ENCODE measurements at places on chromosomes 7 and 10.

GRCh38 chr7:141706239-141707064, 1.7 kb upstream of the WEE2 start:
- no peak for DNase-seq

DNA sequence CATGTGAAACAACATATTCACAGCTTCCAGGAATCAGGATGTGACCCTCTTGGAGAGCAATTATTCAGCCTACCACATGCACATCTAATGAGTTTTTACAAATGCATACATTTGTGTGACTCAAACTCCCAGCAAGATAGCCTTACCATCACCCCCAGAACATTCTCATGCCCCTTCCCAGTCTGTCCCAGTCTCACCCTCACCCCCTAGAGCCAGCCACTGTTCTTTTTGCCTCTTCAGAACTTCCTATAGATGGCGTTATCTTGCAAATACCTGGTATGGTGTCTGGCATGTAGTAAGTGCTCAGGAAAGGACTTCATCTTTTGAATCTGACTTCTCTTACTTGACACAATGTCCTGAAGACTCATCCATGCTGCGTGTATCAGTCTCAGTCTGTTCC, 23.9 kb upstream of the AOC1 start:
- DNase-seq, result no peak

- DNase-seq, result no peak
These were observed 45.2 kb downstream of the PPP1R3A start for GRCh38 chr7:113873554-113874151.

GRCh38 chr7:120856621-120857352, 1.2 kb downstream of the TSPAN12 start:
- peak; percentile 65 for DNase-seq

GRCh38 chr10:100745882-100746783, 751 bp downstream of the PAX2 start:
- no peak for DNase-seq

DNA sequence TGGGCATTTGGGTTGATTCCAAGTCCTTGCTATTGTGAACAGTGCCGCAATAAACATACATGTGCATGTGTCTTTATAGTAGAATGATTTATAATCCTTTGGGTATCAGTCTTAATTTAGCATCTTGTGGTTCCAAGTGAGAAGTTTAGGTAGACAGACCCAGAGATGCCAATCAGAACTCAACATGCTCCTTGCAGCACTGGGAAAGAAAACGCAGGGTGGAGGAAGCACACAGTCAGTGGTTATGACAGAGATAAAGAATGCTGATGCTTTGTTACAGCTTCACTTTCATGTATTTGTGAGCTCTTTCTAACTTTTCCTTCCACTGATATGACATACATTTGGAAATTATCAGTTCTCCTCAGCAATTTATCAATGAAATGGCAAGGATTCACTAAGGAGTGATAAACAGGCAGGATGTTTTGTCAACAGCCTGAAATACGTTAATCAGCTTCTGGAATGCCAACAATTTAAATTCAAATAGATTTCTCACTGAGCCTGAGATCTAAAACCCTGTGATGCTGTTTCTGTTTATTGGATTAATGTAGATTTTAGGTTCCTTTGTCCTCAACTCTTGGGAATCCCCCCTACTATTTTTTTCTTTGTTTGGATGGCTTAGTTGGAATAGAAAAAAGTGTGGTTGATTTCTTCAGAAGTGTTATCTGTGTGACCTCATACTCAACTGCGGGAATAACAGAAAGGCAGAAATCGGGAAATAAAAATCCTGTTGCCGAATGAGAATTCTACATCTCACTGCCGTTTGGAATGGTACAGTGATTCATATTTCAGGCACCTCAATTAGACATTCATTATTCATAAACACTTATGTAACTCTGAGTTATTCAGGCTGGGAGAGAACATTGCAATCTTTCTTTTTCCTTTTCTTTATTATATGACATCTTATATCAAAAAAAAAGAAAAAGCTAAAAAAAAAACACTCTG, 675.0 kb downstream of the CNTNAP2 start:
- DNase-seq, result no peak

DNA sequence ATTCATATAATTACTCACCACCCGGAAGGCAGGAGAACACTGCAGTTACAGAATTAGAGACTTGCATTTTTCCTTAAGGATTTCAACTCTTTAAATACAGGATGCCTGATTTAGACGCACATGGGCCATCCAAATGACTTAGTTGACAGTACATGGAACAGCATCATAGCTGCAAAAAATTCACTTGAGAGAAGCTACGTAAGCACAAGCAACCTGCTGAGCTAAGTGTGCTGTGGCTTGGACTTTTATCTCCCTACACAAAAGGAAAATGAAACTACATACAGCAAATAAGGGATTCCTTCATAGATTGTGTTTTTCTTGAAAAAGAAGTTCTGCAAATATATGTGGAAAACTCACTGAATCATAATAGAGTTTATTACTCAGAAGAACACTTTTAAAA, 152.6 kb downstream of the POU6F2 start:
- no peak for DNase-seq

DNA sequence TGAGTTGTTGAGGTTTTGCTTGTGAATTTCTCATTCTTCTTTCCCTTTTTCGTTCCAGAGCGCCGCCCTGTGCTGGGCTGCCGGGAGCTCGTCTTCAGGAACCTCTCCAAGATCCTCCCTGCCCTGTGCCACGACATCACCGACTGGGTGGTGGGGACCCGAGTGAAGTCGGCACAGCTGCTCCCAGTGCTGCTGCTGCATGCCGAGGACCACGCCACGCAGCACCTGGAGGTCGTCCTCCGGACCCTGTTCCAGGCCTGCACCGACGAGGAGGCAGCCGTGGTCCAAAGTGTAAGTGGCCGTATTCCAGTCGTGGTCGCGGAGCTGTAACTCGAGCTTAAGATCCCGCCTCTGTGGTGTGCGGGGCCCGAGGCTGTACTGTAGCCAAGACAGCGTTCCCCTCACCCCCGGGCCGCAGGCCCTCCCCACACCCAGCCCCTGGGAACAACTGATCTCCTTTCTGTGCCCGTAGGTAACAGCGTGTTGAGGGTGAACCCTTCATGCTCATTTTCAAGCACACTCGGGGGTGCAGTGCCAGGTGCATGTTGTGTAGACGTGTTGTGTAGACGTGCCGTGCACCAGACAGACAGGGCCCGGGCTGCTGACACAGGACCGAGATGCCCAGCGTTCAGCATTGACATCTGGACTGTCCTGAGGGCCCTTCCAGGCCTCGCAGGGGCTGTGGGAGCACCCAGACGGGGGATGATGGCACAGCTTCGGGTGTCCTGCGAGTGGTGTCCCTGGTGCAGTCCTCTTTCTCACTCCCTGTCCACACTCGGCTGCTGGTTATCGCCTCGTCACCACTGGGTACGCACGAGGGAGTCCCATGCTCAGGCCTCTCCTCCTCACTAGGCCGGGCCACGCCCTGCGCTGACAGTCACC, 27.7 kb upstream of the PRKAR1B start:
- DNase-seq, result no peak

GRCh38 chr7:34190299-34190698, 285.0 kb downstream of the BMPER start:
- DNase-seq, result no peak

DNA sequence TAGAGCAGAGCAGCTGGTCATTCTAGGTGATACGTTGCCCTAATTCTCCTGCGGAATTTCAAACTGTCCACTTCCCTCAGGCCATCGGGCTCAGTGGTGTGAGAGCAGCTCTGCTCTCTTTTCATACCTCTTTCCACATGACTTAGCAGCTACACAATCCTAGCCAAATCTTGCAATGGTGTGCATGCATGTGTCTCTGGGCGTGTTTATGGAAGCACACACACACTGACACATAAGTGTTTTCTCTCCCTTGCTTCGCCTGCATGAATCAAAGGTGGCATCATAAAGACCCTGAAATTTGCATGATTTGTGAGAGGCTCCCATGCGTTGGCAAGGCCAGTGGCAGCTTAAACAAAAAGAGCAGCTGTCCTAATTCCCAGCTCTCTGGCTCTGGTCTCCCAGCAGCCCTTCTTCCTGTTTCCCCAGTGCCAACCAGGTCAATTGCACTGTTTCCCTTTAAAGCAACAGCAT, 1189.5 kb downstream of the GATA3 start:
- DNase-seq, result no peak

DNA sequence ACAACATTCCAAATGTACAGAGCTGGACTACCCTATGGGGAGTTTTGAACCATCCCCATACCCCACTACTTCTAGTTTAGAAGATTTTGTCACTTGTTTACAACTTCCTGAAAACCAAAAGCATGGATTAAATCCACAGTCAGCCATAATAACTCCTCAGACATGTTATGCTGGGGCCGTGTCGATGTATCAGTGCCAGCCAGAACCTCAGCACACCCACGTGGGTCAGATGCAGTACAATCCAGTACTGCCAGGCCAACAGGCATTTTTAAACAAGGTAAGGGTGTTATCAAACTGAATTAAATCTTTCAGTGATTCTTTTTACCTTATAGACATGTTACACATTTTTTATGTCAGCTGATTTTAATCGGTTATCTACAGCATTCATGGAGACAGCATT, 41.5 kb downstream of the AHR start:
- no peak for DNase-seq

- peak; percentile 39 for DNase-seq
These were observed 1.2 kb downstream of the TECPR1 start for GRCh38 chr7:98250789-98251188.

DNA sequence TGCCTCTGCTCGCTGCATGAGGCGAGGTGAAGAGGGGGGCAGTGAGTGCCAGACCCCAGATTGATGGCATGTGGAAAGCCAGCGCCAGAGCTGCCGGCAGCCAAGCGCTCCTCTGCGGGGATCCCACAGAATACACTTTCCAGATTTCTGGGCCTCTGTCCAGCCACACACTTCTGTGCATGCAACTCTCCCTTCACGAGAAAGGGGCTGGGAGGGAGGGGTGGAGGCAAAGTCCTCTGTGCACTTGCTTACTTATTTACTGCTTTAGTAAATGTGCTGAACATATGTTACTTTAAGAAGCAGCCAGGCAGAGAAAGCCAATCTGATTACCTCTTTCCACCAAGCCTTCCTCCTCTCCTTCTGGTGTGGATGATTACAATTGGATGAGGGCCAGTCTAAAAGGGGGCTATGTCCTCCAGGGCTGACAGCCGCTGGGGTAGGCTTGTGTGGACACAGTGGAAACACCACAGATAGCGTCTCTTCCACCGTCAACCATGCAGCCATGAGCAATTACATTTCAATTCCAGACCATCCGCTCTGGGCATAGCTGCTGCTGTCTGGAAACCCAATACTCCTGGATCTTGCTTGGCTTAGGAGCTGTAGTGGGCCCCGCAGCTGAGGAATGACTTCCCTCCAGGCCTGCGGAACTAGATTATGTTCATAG, 322.8 kb upstream of the ANKRD30A start:
- no peak for DNase-seq

DNA sequence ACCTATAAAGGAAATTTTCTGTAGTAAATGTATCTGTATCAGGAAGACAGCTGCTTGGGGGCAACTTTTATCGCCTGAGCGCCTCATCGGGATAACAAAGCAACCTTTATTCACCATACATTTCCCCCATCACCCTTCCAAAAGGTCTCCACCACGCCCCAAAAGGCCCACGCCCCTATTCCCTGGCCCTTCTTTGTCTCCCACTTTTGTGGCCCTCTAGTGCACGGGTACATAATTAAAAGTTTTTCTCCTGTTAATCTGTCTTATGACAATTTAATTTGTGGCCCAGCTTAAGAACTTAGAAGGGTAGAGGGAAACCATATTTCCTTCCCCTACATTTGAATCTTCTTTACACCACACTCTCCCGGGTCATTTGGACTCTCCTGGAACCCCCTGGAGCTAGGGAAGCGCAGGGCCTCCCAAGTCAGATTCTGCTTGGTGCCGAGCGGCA, 625 bp downstream of the RP9 start:
- no peak for DNase-seq

DNA sequence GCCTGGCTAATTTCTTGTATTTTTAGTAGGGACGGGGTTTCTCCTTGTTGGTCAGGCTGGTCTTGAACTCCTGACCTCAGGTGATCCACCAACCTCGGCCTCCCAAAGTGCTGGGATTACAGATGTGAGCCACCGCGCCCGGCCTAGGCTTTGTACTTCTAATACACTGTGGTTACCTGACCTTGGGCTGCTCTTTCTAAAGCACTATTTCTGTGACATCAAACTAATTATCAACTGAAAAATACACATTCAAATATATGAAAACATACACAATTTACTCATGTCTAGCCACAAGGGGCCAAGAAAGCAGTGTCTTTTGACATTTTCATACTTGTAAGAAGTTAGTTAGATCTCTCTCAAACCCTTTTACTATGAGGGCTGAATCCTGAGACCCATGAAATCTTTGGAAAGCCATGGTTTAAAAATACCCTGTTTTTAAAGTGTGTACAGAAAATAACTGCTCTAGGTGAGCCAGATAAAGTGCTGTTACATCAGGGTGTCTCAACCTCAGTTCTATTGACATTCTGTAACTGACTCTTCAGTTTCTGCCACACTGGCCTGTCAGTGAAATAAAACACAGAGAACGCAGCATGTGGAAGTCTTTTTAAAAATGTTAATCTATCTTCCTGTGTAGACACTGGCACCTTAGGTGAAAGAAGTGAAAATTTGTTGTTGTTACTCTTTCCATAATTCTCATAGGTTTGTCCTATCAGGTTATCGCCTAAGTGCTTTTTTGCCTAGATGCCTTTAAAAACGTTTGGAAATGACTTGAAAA, 58.8 kb downstream of the CREM start:
- peak; percentile 40 for DNase-seq

DNA sequence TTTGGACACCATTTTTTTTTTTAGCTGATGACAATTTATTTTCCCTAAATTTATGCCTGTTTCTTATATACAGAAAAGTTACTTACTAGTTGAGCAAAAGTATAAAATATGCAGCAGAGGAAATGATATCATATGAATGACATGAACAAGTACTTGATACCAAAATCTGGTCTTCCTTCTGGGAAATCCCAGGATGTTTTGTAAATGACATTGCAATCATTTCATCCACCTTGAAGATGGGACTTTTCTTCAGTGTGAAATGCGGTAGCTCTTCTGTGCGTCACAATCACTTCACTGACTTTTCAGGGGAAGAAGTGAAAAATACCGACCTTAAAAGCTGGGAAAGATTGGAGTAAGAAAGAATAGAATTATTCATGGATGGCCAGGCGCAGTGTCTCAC, 23.8 kb downstream of the C1QL3 start:
- DNase-seq, result no peak

DNA sequence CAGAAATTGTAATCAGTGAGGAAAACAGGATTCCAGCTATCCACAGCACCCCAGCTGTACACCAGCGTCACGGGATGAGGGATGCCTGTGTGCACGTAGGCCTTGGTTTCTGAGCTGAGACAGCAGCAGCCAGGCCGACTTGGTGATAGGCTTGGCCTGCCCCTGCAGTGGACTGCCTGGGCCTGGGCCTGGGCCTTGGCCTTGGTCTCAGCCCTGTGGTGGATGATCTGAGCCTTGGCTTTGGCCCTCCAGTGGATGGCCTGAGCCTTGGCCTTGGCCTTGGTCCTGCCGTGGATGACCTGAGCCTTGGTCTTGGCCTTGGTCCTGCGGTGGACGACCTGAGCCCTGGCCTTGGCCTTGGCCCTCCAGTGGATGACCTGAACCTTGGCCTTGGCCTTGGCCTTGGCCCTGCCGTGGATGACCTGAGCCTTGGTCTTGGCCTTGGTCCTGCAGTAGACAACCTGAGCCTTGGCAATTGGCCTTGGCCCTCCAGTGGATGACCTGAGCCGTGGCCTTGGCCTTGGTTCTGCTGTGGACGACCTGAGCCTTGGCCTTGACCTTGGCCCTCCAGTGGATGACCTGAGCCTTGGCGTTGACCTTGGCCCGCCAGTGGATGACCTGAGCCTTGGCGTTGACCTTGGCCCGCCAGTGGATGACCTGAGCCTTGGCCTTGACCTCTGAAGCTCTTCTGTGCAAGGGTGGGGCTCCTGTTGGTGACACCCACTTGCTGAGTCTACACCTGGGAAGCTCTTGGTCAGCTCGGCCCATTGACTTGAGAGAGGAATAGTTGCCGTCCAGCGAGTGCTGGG, 93.8 kb downstream of the CUX1 start:
- no peak for DNase-seq

Data from GM12864 (cell line).